ENCODE measurements at places on chromosomes 1 and 21.
A peak's percentile ranks its signal among the peaks of the same experiment; 100 is the strongest.

DNA sequence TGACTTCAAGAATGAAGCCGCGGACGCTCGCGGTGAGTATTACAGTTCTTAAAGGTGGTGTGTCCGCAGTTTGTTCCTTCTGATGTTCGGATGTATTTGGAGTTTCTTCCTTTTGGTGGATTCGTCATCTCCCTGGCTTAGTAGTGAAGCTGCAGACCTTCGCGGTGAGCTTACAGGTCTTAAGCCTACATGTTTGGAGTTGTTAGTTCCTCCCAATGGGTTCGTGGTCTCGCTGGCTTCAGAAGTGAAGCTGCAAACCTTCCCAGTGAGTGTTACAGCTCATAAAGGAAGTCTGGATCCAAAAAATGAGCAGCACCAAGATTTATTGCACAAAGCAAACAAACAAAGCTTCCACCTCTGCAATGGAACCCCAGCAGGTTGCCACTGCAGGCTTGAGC is 14.7 kb downstream of the LDLRAD1 start:
- no peak for DNase-seq

- no peak for DNase-seq
These were observed 32.6 kb upstream of the FMO2 start for GRCh38 chr1:171152549-171152948.

- DNase-seq, result no peak
These were observed 15.5 kb upstream of the CCDC27 start for GRCh38 chr1:3736708-3737107.

- DNase-seq, result peak; percentile 82
These were observed 838.2 kb upstream of the B3GALT2 start for GRCh38 chr1:194024659-194025058.

DNA sequence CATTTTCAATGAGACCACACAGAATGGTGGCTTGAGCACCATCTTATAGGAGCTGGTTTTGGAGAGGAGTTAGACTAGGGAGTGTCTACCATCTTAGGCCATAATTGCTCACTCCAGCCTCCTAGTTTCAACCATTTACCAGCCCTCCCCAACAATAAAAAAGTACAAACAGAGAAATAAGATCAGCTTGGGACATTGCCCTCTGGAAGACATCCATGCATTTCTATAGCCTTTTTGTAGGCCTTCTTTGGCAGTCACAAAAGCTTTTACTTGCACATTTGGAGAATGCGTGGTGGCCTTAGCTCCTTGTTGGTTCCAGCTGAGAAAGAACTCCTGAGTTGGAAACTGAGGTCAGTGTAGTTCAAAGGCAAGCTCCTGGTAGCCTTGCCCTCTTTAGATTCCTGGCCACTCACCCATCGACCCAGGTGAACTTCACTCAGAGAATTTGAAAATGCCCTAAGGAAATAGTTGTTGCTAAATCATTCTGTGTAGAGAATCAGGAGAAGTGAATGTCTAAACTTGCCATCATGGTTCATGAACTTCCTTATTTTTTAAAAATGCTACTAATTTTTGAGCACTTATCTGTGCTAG is 301.7 kb upstream of the PROX1 start:
- no peak for DNase-seq

DNA sequence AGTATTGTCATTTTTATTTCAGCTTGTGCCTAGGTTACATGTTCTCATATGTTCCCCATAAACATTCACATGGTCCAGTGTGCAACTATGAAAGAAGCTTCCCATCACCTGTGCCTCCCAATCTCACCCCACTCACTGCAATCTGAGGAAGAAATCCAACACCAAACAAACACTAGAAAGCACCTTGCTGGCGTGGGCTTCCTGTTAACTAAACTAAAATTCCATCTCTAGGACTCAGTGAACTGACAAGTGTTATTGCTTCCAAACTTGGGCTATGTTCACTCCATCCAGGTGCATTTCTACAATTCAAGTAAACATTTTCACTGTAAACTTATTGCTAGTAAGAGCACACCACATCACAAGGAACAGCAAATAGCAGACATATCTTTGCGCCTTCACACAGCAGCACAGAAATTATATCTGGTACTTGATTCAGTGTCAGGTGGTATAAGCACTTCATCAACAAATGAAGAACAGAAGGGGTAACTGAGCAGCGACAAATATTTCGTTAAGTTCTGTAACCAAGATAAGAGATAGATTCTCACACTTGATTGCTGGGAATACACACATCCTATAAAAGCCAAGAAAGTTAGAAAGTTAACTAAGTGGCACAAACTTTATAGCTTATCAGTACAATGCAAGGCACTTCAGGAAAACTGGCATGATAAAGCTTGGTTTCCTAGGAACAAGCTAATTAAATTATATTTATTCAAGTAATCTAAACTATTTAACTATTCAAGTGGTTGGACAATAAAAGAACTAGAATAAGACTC is 8.9 kb upstream of the KCNJ15 start:
- no peak for DNase-seq

DNA sequence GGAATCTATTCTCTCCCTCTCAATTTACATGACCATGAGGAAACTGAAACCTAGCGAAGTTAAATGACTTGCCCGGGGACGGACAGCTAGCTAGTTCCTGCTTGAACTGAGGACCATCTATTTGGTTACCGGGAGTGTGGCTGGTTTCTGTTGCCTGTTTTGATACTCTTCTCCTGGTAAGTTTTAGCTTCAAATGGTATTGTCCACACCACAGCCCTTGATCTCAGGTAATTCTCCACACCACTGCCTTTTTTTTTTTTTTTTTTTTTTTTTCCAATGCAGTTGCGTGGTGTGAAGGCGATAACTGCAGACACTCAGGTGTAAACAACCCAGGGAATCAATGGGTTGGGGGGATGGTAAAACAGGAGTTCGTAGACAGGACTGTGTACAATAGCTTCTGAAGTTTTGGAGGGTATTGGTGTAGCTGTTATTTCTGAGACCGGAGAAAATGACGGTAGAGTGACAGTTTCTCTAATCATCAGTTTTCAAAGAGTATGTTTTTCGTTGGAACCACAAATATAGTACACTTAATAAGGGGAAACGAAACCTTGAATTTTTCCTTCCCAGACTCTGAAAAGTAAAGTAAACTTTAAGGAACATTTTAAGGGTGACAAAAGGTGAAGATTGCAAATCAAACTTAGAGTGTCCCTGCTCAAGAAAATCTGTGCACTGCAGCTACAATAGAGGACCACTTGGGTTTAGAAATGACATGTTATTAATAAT is 125.3 kb upstream of the CACYBP start:
- DNase-seq, result no peak

GRCh38 chr1:1157914-1158710 is 15.6 kb upstream of the TTLL10 start:
- no peak for DNase-seq

GRCh38 chr1:207922554-207922953 is 11.6 kb upstream of the CD34 start:
- no peak for DNase-seq

- DNase-seq, result peak; percentile 93
These were observed 62.9 kb downstream of the TRABD2B start for GRCh38 chr1:47934243-47934805.

GRCh38 chr1:201945863-201946223 is 505 bp downstream of the LMOD1 start:
- DNase-seq, result no peak

GRCh38 chr1:113278777-113279176 is 111.5 kb upstream of the MAGI3 start:
- DNase-seq, result no peak

DNA sequence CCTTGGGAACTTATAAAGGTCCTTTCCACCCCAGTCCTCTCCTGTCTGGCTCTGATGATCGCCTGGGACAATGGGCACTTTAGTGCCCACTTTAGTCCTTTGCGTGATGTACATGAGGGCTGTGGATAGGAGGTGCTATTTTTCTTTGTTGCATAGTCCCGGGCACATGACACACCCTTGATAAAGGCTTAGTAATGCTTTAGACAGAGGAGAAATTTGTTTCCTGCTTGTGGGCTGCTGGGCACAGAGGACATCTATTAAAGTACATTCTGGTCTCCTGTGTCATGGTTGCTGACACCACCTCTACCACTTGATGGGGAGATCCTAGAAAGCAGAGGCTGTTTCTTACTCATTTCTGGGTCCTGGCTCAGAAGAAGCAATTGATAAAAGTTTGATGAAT is 5.4 kb upstream of the KNCN start:
- no peak for DNase-seq

DNA sequence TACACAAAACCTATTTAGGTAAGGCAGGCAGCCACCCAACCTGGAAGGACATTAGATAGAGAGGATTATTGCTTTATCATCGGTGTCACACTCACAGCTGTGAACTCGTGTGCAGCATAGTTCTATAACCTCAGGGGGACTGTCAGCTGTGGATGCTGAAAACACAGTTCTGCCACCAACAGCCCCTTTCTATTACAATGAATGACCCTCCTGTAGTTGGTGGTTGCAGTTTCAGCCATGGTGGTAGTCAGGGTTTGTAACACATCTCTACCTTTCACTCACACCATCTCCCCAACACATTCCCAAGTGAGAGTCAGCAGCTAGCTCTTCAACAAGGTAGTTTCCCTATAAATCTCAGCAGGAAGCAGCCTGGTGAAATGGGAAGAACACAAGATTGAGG is 136.8 kb downstream of the ZC3H11B start:
- DNase-seq, result no peak

DNA sequence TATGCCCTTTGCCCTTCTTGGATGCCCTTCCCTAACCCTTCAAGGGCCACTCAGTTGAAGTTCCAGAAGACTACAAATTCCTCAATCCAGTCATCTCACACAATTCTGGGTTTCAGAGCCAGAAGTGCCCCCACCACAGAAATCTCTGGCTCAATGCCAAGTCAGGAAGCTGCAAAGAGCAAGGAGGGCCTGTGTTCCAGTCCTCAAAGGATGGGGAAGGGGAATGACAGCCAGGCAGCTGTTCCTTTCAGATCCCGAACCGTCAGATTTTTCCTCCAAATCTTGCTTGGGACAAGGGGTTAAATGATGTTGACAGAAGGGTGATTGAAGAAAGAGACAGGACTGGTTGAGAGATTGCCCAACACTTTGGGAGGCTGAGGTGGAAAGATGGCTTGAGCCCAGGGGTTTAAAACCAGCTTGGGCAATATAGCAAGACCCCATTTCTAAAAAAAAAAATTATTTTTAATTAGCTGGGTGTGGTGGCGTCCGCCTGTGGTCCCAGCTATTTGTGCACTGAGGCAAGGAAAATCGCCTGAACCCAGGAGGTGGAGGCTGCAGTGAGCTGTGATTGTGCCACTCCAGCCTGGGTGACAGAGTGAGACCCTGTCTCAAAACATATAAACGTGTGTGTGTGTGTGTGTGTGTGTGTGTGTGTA is 716 bp upstream of the HPDL start:
- DNase-seq, result no peak

GRCh38 chr1:209430107-209430506 is 153.4 kb upstream of the CAMK1G start:
- DNase-seq, result no peak

DNA sequence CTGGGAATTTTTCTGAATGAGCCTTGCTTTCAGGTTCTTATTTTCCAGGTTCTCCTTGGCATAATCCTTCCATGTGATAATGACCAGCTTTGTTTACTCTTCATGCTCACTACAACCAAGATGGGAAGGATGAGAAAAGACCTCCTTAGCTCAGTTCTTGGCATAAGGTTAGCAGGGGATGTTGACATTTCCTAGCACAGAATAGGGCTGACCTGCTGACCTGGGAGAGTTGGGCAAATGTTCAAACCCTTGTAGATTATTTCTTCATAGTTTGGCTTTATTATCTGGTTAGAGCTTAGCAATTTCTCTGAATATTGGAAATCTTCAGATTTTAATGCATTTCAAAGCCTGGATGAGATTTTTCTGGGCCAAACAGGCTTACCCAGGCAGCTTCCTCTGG is 23.6 kb upstream of the SYT6 start:
- no peak for DNase-seq

DNA sequence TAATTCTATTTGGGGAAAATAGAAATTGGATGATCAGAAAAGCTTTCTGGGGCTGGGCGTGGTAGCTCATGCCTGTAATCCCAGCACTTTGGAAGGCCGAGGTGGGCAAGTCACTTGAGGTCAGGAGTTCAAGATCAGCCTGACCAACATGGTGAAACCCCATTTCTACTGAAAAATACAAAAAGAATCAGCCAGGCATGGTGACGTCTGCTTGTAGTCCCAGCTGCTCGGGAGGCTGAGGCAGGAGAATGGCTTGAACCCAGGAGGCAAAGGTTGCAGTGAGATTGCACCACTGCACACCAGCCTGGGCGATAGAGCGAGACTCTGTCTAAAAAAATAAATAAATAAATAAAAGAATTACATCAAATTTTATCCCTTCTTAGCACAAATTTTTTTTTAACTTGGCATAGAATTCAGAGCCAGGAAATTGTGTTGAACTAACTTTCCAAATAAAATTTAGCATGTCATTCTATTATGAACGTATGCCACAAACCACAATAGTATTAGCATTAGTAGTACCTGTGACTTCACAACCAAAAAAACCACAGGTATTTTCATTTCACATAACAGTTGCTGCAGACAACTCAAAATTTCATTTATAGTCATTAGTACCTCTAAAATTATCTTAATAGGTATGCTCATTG is 4.5 kb upstream of the ANKRD13C start:
- peak; percentile 10 for DNase-seq

GRCh38 chr1:231421546-231421970 is 529 bp downstream of the EGLN1 start:
- no peak for DNase-seq

DNA sequence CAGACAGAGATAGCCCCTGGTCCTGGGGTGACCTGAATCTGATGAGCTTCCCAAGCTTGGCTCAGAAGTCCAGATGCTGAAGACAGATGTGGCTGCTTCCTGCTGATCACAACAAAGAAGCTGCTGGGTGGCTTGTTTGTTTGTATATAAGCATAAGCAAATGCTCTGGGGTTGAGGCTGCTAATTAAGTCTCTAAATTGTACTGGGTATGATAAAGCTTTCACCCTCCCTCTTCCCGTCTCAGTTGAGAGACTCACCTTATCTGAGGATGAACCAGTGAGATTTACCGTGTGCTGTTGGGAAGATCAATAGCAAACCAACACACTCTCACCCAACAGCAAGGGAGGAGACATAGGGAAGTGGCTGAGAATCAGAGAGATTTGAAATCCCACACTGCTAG is 42.0 kb downstream of the DAB1 start:
- DNase-seq, result no peak

DNA sequence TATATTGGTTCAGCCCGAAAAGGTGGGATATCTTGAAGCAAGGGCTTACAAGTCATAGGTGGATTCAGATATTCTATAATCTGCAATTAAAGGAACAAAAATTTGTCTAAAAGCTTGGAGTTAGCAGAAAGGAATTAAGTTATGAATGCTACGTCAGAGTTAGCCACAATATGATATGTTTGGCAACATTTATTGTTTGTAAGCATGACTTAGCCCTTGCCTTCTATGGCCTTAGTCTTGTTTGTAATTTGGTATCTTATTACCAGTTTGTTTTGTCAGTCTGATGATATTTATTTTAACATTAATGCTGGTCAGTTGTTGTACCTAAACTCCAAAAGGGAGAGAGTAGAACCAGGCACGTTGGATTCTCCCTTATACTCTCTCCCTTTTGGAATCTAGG is 43.1 kb upstream of the SUCO start:
- no peak for DNase-seq

GRCh38 chr1:5998051-5998905 is 6.1 kb upstream of the NPHP4 start:
- no peak for DNase-seq

GRCh38 chr1:99207216-99207615 is 57.1 kb upstream of the PLPPR4 start:
- DNase-seq, result no peak

Data from fibroblast of skin of left quadriceps (primary cell).